ENCODE measurements at places on chromosomes 5 and 9.
A peak's percentile ranks its signal among the peaks of the same experiment; 100 is the strongest.

- no peak for DNase-seq
Measured at GRCh38 chr5:51881901-51882300, 498.7 kb downstream of the ISL1 start.

DNA sequence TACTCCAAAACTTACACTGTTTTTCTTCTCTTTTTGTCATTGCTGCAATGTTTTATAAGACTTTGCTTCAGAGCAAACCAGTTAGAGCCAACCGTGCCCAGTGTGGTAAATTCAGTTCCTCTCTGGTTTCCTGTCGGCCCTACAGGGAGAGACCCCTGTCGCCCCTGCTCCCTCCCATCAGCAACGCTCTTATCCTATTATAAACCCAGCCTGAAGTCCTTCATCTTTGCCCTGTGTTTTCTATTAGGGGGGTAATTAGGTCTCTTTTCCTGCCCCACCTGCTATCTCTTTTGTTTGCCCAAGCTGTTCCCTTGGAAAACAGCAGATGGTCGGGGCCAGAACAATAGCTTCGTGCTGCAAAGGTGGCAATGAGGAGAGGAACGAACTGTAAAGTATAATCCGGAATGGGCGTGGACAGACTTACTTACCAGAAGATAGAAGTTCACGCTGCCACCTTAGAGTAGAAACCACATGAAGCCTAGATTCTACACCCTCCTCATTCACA lies 21.4 kb upstream of the OTULINL start:
- no peak for DNase-seq

- no peak for DNase-seq
Measured at GRCh38 chr9:134969156-134970045, 51.7 kb upstream of the FCN1 start.

DNA sequence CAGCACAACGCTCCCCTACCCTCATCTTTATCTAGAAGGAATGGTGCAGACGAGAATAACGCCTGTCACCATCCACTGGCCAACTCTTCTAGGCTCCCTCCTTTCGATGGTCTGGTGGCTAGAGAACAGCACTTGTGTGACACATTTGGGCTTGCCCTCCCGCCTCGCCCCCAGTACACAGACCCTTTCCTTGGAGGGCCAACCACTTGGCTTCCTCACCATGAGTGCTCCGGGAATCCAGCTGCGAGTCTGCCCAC lies 1.4 kb downstream of the GNAQ start:
- peak; percentile 48 for DNase-seq

GRCh38 chr9:112175796-112176315 lies 759 bp upstream of the SUSD1 start:
- no peak for DNase-seq

- DNase-seq, result peak; percentile 71
Measured at GRCh38 chr9:128505414-128505765, 871 bp downstream of the GLE1 start.

GRCh38 chr9:113566016-113566711 lies 102.6 kb downstream of the RGS3 start:
- no peak for DNase-seq

DNA sequence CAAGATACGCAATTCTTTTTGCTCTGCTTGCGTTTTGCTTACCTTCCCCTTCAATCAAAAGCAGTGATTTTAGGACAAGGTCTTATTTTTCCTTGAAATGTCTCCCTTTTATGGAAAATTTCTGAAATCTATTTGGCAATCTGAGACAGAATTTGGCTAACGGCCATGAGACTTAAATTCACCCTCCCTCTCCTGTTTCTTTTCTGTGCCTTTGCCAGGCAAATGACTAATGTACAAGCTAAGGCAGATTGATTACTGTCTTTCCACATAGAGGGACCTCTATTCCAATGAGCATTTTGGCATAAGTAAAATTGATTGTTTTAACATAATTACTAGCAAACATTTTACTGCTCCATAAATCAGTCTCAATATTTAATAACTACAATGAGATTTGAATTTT lies 31.7 kb downstream of the FAM81B start:
- no peak for DNase-seq

- DNase-seq, result no peak
Measured at GRCh38 chr5:36698031-36698430, 91.6 kb downstream of the SLC1A3 start.

GRCh38 chr5:94705427-94705826 lies 87.0 kb downstream of the SLF1 start:
- DNase-seq, result no peak

GRCh38 chr9:83182071-83182470 lies 119.1 kb upstream of the RASEF start:
- DNase-seq, result no peak

GRCh38 chr5:171521219-171521633 lies 101.8 kb downstream of the FGF18 start:
- DNase-seq, result peak; percentile 71

DNA sequence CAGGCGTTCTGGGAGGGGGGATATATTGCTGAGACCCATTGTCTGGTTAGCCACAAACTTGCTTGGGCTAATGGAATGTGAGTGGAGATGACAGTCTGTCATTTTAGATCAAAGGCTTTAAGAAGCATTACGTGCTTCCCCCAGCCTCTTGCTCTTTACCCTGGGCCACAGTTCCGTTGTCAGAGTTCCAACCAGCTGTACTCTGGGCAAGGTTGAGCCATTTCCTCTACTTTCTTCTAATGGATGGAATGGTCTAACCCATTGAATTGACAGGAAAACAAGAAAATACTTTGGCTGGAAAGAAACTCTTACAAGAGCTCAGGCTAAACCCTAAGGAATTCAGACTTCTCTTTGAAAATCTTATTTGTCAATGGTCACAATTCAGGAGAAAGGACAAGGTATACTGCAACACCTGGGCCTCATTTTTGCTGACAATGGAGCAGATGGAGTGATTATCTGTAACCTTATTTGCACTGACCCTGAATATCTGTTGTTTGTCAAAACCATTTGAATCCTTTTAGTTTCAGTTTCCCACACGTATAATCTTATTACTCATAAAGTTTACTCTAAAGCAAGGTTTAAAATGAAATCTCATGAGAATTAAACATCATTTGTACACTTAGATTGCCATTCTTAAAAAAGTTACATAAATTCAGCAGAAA lies 231.4 kb downstream of the PDE4D start:
- no peak for DNase-seq

- DNase-seq, result no peak
Measured at GRCh38 chr9:125549465-125549871, 157.5 kb downstream of the MAPKAP1 start.

- no peak for DNase-seq
Measured at GRCh38 chr5:14366763-14367162, 214.8 kb upstream of the OTULINL start.

GRCh38 chr9:114125476-114126013 lies 26.5 kb upstream of the KIF12 start:
- DNase-seq, result no peak

GRCh38 chr5:164377746-164378145 lies 872.3 kb downstream of the MAT2B start:
- no peak for DNase-seq

DNA sequence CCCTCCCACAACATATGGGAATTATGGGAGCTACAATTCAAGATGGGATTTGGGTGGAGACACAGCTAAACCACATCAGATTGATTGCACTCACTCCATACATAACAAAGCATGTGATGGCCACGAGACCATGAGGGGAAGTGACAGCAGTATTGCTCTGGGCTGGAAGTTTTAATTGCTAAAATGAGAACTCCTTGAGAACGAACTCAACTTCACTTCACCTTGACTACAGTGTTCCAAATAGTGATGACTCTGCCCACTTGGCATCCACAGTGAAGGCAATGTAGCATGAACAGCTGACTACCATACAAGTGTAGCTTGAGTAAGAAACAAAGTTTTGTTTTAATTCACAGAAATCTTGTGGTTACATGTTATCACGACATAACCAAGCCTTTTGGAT lies 739 bp upstream of the SPINK7 start:
- no peak for DNase-seq

DNA sequence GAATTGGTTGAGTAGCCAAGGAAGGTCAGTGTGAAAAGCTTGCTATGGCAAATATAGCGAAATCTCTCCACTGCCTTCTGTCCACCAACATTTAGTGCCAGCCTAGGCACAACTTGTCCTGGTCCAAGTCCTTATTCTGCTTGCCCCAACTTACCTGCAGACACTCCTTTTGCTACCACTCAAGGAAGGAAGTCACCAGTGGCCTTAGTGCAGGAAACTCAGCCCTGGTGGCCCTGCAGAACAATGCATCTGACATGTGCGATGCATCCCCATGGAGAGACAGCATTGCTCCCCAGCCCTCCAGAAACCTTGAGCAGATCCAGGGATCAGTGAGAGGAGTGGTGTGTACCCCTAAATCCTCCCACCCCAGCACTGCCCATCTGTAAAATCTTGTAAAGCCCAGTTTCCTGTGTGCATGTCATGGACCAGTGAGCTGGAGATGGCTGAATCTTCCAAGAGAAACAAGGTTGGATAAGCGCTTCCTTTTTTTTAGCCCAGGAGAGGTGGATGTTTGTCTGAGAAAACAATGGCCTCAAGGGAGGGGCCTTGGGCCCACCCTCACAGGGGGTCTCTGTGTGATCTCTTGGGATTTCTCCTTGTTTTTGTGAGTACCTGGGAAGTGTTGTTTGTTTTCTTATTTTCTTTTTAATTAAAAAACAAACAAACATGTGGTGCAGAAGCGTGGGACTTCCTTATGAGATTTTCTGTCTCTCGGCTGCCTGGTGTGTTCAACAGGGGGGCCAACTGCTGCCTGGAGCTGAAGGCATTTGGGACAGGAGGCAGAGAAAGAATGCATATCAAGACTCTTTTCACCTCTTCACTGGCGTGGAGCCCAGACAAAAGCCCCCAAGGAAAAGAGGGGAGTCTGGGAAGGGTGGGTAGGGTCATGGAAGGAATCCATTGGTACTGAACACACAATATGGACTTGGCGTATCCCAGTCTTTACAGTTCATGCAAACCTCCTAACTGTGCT lies 3.6 kb downstream of the FOXI1 start:
- no peak for DNase-seq

GRCh38 chr9:106953174-106953573 lies 90.2 kb downstream of the ZNF462 start:
- DNase-seq, result peak; percentile 64

DNA sequence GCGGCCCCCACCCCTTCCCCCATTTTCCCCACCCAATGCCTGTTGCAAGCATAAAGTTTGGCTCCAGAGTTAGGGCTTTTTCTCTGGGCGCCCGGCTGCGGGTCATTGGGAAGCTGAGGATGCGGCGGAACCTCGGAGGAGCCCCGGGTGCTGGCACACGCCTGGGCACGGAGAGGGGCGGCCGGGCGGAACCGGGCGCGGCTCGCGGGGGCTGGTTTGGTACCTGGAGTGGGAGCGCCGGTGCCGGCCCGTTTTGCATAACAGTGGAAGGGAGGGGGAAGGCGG lies 1.2 kb downstream of the PPARGC1B start:
- DNase-seq, result no peak

DNA sequence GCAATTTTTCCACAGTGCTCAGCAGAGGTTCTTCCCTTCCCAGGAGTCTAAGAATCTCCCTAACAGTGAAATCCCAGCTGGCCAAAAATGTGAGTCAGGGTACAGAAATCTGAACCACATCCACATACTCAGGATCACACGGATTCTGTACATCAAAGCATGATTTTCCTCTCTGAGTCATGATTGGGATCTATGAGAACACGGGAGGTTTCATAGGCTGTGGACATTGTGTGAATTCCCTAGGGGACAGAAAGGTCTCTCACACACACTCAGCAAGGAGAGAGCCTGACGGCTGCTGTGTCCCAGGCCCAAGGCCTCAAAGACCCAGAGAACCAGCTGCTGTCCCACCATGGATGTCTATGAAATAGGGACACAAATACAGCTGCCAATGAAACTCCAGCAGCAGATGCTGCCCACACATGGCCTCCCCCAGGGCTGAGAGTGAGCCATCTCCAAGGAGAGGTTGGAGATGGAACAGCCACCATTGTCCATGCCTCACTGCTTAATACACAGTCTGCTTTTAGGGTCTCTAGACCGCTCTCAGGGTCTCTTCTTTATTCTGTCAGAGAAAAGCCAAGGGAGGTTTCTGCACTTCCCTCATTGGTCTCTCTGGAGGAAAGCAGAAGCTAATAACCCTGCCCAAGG lies 102.7 kb downstream of the ADAMTS12 start:
- peak; percentile 59 for DNase-seq

DNA sequence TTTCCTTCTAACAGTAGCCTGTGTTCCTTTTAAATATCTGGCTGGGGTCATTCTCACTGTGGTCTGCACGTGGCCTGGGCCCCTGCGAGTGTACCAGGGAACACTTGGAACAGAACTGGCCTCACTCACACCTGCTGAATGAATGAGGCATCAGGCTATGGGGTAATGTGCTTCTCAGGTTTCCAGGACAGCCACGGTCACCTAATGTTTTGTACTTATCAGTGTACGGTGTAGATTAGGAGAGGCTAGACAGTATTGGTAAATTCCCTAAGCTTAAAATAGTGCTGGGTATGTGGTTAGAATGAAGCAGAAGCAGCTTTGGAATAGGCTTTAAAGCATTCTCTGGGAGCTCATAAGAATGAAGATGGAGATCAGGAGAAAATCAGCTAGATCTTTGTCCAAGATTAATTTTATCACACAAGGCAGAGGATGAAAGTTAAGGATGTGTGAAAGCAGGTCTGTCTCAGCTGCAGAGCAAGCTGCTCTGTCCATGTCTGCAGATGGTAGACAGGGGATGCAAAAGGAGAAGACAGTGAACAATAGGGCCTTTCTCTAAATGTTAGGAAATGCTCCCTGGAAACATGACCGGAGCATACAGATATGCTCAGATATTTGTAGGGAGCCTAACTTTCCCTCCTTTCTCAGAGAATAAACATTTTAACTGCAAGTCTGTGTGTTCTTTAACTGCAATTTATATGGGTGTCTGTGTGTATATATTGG lies 267.5 kb downstream of the NR3C1 start:
- DNase-seq, result no peak

DNA sequence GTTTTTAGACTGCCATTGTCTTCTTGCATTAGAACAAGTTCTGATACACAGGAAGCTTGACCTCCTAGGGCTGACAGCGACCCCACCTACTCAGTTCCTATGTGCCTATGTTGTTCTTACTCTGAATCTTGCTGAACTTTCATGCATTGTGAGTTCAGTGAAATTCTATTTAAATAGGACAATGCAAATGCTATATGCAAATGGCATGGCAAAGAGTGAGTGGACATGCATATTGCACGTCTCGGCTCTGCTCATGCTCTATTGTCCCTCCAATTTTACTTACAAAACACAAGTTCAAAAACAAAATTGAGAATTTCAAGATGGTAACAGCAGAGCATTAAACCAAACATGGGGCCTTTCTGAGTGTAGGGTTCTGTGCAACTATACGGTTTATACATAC lies 5.3 kb upstream of the DCP2 start:
- no peak for DNase-seq

DNA sequence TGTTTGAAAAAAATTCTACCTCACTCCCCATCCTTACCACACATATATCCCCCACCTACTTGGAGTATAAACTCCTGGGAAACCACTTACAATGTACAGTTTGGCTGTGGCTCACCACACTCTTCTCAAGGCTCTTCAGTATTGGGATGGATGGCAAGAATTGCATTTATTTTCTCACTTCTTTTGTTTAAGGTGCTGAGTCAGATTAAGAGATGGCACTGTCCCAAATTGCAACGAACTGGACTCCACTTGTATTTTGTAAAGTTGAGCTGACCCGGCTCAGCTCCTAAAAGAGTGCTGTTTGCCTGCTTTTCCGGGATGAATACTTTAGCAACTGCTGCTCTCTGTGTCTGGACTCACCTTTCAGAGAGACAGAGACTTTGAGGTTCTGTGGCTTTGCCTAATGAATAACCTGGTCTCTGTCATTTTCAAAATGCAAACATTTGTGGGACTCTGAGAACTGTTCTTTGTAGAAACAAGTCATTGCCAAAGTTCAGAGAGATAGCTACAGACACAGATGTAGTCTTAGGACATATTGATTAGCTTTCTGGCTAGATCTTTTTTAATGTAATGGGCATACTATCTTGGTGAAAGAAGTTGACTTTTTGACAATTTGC lies 42.2 kb downstream of the PPP2R2B start:
- DNase-seq, result no peak
